Gastroesophageal sphincter (tissue), 4 donors: ENCODE measurements at places on chromosomes 1 and 21. TPM values are rescaled to one million over a fixed set of nuclear protein-coding genes. Genes with fewer than 3 reads are reported as not detected.

Gene IGSF8
- total RNA-seq, result 17.1 TPM

Gene OR2G2
- not detected for total RNA-seq

Gene MFAP2
- 4.2 TPM for total RNA-seq

Gene MX2
- 14.6 TPM for total RNA-seq

Gene HSF2BP
- 0.40 TPM for total RNA-seq

Gene RAP1GAP
- 2.3 TPM for total RNA-seq

GRCh38 chr1:220717800-220718640, 27.9 kb downstream of the C1orf115 start:
- no peak for ATAC-seq

GRCh38 chr1:46043458-46044017, 88.9 kb downstream of the PIK3R3 start:
- ATAC-seq, result no peak

DNA sequence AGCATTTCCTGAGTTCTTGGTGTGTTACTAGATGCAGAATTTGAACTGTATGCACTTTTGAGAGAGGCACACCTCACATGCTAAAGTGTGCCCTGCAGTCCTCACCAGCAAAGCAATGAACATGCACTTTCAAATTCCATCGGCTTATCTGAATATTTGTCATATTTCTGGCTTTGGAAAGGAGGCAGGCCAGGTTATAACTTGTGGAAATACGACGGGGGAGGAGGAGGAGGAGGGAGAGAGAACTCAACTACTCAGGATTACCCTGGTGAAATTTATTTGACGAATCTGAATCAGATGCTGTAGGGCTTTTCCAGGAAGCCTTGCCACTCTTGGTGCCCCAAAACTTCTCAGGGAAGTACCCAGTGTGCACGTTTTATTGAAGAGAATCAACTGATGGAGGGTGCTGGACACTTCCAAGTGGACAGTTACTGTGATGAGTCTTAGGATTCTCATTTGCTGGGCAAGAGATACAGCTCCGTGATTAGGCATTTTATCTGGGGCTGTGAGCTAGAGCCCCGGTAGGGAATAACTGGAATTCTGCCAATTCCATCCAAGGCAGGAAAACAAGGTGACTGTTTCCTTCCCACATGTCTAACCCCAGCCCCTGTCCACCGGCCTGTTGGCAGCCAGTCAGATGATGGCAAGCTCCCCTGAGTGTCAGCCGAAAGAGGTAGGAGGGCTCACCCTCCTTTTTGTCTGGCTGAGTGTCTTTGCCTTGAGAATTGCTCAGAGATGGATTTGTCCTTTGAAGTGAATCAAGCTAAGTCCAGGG, 3.8 kb downstream of the PDPN start:
- ATAC-seq, result no peak

- peak; percentile 51 for ATAC-seq
Measured at GRCh38 chr1:36175137-36176095, 19.5 kb downstream of the MAP7D1 start.

GRCh38 chr21:31045841-31046240, 7.6 kb upstream of the KRTAP19-8 start:
- ATAC-seq, result no peak

GRCh38 chr1:101158424-101158823, 78.4 kb upstream of the S1PR1 start:
- ATAC-seq, result no peak
